ENCODE measurements at places on chromosomes 6 and 20.

DNA sequence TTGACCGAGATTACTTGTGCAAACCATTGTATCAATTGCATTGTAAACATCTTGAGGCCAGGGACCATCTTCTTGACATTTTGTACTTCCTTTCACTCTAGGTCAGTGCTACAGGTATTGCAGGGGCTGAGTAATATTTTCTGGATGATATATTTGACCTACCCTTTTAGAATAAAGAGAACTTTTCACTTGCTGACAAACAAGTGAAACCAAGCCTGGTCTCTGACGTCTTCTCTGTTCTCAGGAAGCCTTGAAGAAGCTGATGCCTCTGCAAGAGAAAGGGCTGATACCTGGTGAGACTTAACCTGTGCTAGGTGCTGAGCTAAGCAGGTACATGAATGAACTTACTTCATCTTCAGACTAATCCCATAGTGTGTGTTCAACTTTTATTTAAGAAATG is 60.5 kb upstream of the GGTLC1 start:
- H3K27me3 ChIP-seq, result no peaks in the 10 kb centered on the region
- no peak for DNase-seq
- no peaks in the 10 kb centered on the region for H3K4me1 ChIP-seq
- H3K27ac ChIP-seq, result no peak overlapping the region
- no peaks in the 10 kb centered on the region for H3K36me3 ChIP-seq
- no peak overlapping the region for H3K4me3 ChIP-seq

DNA sequence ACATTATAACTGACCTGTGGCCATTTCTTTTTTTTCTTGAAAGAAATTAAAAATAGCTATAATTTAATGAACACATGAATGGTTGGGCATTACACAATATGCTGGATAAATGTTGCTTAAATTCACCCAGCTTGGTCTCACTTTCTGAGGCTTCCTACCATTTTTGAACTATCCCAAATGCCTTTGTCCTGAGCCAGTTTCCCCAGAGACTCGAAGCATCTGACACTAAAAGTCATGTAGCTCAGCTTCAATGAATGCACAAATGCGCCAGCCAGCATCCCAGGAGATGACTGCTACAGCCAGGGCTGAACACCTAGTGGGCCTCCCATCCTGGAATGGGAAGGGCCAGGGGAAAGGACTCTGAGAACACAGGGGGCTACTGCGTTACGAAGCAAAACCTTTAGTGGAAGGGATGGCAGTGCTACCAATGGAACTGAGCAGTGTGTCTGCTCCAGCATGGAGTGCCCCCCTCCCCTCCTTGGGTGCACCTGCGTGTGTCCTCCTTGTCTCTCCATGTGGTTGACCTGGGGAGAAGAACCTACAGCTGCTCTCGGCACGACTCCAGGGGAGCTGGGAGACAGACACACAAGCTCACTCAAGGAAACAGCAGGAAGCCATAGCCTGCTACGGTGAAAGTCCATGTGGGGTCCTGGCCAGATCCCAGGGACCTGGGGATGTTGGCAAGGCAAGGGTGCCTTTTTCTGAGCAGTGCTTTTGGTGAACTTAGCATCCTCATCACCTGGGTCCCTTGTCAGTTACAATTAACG is 60.9 kb downstream of the IRF4 start:
- DNase-seq, result no peak
- H3K27ac ChIP-seq, result no peak overlapping the region
- peaks cover 14% of the 10 kb centered on the region for H3K4me1 ChIP-seq
- H3K4me3 ChIP-seq, result no peak overlapping the region

DNA sequence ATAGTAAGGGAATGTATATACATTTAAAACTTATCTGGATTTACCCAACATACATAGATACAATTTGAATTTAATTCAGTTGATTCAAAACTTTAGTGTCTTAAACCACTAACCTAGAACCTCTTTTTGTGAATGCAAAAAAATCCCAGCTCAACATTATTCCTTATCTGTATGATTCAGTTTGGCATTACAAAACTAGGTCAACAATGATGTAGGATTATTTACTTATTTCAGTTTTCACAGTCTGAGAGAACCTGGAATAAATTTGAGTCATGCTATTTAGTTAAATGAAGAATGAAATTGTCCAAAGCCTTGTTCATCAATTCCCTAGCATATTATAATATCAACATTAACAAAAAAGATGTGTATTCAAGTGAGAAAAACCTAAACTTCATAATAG is 7.4 kb upstream of the PLCB1 start:
- no peaks in the 10 kb centered on the region for H3K36me3 ChIP-seq
- no peaks in the 10 kb centered on the region for H3K27me3 ChIP-seq
- no peak overlapping the region for H3K27ac ChIP-seq
- H3K4me1 ChIP-seq, result no peaks in the 10 kb centered on the region
- DNase-seq, result no peak
- no peak overlapping the region for H3K4me3 ChIP-seq

DNA sequence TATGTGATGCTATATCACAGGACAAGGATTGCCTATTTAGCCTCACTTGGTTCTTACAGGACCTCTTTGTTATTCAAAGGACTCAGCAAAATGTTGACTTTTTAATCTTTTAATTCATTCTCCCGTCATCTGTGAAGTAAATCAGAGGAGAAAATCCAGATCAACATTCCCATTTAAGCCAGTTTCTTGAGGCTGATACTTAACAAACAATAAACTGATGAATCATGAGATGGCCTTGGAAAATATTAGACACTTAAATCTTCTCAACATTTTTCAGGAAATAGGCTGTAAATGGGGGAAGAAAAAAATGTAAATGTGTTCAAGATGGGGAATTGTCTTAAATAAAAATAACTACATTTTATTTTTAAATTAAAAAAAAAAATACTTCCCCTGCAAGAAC is 55.9 kb upstream of the UBR2 start:
- no peak overlapping the region for H3K4me3 ChIP-seq
- no peaks in the 10 kb centered on the region for H3K36me3 ChIP-seq
- no peak for DNase-seq
- peaks cover 21% of the 10 kb centered on the region for H3K4me1 ChIP-seq

- DNase-seq, result no peak
- H3K4me3 ChIP-seq, result no peak overlapping the region
These were observed 27.1 kb upstream of the EMILIN3 start for GRCh38 chr20:41393705-41394066.

GRCh38 chr6:75210885-75211739 is 5.3 kb upstream of the COL12A1 start:
- peaks cover 28% of the 10 kb centered on the region for H3K4me1 ChIP-seq
- no peak overlapping the region for H3K27ac ChIP-seq
- peaks cover 73% of the 10 kb centered on the region for H3K27me3 ChIP-seq
- DNase-seq, result no peak
- no peaks in the 10 kb centered on the region for H3K36me3 ChIP-seq

Data from stimulated activated naive B cell treated with anti-CD40 and anti-IgM and Interleukin-4, amounts not matched to agents 10 μg/mL and 1 μg/mL and 100 μg/mL, for 72 hours (primary cell).